ENCODE measurements at places on chromosomes 3 and 15. TPM values are rescaled to one million over a fixed set of nuclear protein-coding genes. Genes with fewer than 3 reads are reported as not detected.

- no peaks in the 10 kb centered on the region for H3K4me1 ChIP-seq
- peaks cover 53% of the 10 kb centered on the region for H3K27me3 ChIP-seq
- no peak within 1 kb of the TSS for H3K4me3 ChIP-seq
- no peak for DNase-seq
Observed at GRCh38 chr15:93088981-93089726, at the start of gene RGMA. TSS of gene RGMA (minus strand) at chr15:93089211. CDS start at chr15:93088932, 279 bp downstream.

DNA sequence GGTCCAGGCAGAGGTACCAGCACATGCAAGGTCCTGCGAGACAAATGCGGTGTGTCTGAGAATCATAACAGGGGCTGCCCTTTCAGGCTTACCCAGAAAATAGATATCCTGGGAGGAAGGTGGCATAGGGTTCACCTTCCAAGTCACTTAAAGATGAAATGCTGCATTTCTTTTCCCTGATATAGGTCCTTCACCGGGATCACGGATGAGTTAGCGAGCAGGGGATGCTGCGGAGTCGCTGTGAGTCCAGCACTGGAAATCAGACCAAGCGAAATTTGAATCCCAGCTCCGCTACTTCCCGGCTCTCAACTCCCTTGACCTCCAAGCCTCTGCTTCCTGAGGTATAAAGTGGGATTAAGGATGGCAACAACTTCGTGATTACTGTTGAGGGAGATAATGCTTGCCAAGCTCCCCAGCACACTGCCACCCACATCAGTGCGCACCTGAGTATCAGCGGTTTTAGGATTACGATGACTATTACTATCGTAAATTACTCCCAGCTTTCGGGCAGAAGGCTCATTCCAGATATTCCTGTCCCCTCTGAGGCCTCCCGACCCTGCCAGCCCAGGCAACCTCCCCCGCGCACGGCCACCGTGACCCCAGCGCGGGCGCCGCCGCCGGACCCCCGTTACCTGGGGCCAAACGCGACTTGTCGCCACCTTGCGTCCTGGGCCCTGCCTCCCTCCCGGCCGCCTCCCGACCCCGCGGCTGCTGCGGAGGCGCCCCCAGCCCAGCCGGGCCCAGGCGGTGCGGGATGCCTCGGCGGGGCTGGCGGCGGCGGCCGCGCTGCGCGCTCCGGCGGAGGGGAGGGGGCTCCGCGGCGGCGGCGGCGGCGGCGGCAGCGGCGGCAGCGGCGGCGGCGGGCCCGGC lies 589 bp upstream of the GPR27 start:
- DNase-seq, result no peak
- H3K27me3 ChIP-seq, result peaks cover 55% of the 10 kb centered on the region
- H3K4me1 ChIP-seq, result no peaks in the 10 kb centered on the region
- no peaks in the 10 kb centered on the region for H3K36me3 ChIP-seq
- no peak overlapping the region for H3K27ac ChIP-seq

- no peaks in the 10 kb centered on the region for H3K36me3 ChIP-seq
- H3K27me3 ChIP-seq, result no peaks in the 10 kb centered on the region
Observed at GRCh38 chr3:59240666-59241255, 190.9 kb upstream of the CFAP20DC start.

Gene POU1F1
- total RNA-seq, result not detected

Gene CCDC39
- not detected for total RNA-seq

Gene KLF15
- 0.18 TPM for total RNA-seq

GRCh38 chr15:62089616-62090015 lies 22.8 kb downstream of the C2CD4A start:
- H3K27ac ChIP-seq, result no peak overlapping the region
- H3K4me3 ChIP-seq, result no peak overlapping the region
- DNase-seq, result no peak

GRCh38 chr3:130081351-130081881 lies at the start of gene ALG1L2:
TSS of gene ALG1L2 (plus strand) at chr3:130081831. CDS start at chr3:130082017, 186 bp downstream.
- H3K4me1 ChIP-seq, result no peaks in the 10 kb centered on the region
- H3K36me3 ChIP-seq, result no peaks in the 10 kb centered on the region
- no peak within 1 kb of the TSS for H3K27ac ChIP-seq
- peaks cover 4% of the 10 kb centered on the region for H3K27me3 ChIP-seq
- no peak for DNase-seq

Gene CATSPER2
- total RNA-seq, result 11.3 TPM

- no peak overlapping the region for H3K4me3 ChIP-seq
- no peak for DNase-seq
- no peaks in the 10 kb centered on the region for H3K4me1 ChIP-seq
- H3K36me3 ChIP-seq, result no peaks in the 10 kb centered on the region
- no peak overlapping the region for H3K27ac ChIP-seq
- no peaks in the 10 kb centered on the region for H3K27me3 ChIP-seq
Observed at GRCh38 chr3:174755833-174756829, 103.0 kb upstream of the NAALADL2 start.

GRCh38 chr15:41838400-41838897 lies at the start of gene PLA2G4B:
TSS of gene PLA2G4B (plus strand) at chr15:41838847. CDS start at chr15:41838914, 67 bp downstream.
- no peaks in the 10 kb centered on the region for H3K27me3 ChIP-seq
- H3K4me3 ChIP-seq, result no peak within 1 kb of the TSS
- H3K27ac ChIP-seq, result no peak within 1 kb of the TSS
- no peaks in the 10 kb centered on the region for H3K4me1 ChIP-seq

DNA sequence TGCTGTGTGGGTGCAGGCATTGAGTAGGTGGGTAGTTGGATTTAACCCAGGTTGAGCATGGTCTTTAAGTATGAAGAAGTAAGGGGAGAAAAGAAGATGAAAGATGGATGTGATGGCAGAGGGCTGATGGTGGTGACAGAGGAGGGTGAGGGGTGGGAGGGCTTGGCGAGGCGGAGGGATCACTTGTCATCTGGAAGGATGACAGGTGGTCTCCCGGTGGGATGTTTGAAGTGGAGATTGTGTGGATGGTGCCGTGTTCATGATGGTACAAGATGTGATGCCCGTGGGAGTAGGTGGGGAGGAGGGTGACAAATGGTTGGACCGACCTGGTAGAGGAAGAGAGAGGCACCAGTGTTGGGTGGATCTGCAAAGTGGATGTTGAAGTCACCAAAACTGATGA lies 208.8 kb downstream of the RPLP1 start:
- no peak overlapping the region for H3K27ac ChIP-seq
- no peak overlapping the region for H3K4me3 ChIP-seq
- H3K4me1 ChIP-seq, result no peaks in the 10 kb centered on the region
- no peaks in the 10 kb centered on the region for H3K36me3 ChIP-seq

GRCh38 chr3:193556841-193557240 lies 2.1 kb upstream of the ATP13A4 start:
- H3K36me3 ChIP-seq, result no peaks in the 10 kb centered on the region
- H3K27ac ChIP-seq, result no peak overlapping the region
- H3K4me3 ChIP-seq, result no peak overlapping the region

GRCh38 chr3:120172070-120172469 lies 77.8 kb upstream of the GSK3B start:
- peak; percentile 79 for DNase-seq
- H3K27me3 ChIP-seq, result no peaks in the 10 kb centered on the region
- H3K4me3 ChIP-seq, result no peak overlapping the region
- H3K27ac ChIP-seq, result no peak overlapping the region
- no peaks in the 10 kb centered on the region for H3K36me3 ChIP-seq

All from IMR-90 (cell line).